ENCODE measurements at places on chromosomes 13 and 19.

DNA sequence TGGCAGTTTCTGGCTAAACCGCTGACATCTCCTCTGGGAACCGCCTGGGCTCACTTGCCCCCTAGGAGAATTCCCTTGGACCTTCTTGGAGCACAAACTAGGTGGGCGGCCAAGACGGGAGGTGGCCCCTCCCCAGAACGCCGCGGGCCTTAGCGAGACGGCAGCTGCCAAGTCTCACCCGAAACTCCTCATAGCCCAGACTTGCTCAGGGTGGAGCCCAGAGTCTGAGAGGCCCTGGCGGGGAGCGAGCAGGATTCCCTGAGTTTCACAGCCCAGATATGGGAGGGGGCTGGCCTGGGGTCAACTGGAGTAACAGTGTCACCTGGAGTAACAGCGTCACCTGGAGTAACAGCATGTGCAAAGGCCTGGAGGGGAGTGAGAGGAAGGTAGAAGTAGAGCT is 10.1 kb downstream of the TINCR start:
- DNase-seq: no peak

GRCh38 chr13:76527041-76527440 is 359.2 kb downstream of the KCTD12 start:
- no peak for DNase-seq

GRCh38 chr19:4067396-4068046 is 822 bp upstream of the ZBTB7A start:
- no peak for DNase-seq

GRCh38 chr19:5081443-5082161 is 112.7 kb downstream of the KDM4B start:
- no peak for DNase-seq

GRCh38 chr19:16078759-16079707 is 2.7 kb downstream of the TPM4 start:
- peak; percentile 90 for DNase-seq

DNA sequence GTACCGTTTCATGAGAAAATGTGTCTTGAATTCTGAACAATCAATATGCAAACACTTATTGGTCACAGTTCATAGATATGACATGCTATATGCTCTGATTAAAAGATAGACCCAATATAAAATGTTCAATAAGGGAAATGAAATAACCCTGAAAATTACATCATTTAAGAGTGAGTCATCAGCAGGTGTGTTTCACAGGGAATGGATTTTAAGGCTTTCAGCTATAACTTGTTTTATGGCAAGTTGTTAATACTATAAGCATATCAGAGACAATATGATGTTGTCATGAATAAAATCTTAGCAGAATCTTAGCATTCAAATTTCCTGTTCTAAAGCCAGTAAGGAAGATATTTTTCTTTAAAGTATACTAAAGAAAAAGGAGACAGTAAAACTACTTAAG is 483.4 kb upstream of the PCDH9 start:
- no peak for DNase-seq

- no peak for DNase-seq
Measured at GRCh38 chr19:47445527-47445926, 26.2 kb downstream of the SLC8A2 start.

DNA sequence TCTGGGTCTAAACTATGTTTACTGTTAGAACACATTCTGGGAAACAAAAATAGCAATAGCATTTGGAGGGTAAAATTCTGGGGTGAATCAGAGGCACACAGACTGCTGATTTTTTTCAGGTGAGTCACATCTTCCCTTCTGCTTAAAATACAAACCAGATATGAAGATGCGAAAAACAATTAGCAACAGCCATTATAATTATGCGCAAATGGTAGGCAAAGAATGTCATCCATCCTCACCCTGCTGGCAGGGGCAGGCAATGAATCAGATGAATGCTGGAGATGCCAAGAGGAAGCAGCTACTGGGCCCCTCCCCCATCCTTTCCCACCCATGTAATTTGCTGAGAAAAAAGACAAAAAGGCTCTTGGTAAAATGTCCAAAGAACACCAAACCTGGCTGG is 282.9 kb downstream of the KLF5 start:
- no peak for DNase-seq

DNA sequence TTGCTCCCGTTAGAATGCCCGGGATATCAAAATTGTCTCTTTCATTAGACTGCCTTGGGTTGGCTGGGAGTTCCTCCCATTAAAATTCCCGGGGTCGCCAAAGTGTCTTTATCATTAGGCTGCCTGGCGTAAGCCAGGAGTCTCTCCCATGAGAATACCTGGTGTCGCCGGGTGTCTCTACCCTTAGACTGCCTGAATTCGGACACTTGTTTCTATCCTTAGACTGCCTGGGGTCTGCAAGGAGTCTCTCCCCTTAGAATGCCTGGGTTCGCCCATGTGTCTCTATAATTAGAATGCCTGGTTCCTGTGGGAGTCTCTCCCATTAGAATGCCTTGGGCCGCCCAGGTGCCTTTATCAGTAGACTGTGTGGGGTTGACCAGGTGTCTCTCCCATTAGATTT is 1538.2 kb downstream of the UQCRFS1 start:
- no peak for DNase-seq

GRCh38 chr19:32061315-32061714 is 284.1 kb upstream of the ZNF507 start:
- no peak for DNase-seq

DNA sequence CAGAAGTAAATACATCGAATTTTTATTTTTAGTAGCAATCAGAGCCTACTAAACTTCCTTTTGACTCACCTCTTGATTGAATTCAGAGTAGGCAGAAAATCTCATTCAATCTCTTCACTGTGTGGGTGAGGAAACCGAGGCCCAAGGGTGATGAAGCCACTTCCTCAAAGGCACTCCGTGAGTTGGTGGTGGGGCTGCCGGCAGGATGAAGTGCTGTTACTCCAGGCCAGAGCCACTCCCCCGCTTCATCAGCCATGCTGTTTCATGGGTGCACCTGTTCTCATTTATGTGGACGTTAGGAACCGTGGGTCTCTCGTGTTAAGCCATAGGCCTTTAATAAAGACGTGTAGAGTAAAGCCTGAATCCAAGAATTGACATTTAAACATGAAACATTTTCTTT is 13.2 kb downstream of the ING1 start:
- DNase-seq: peak; percentile 63

DNA sequence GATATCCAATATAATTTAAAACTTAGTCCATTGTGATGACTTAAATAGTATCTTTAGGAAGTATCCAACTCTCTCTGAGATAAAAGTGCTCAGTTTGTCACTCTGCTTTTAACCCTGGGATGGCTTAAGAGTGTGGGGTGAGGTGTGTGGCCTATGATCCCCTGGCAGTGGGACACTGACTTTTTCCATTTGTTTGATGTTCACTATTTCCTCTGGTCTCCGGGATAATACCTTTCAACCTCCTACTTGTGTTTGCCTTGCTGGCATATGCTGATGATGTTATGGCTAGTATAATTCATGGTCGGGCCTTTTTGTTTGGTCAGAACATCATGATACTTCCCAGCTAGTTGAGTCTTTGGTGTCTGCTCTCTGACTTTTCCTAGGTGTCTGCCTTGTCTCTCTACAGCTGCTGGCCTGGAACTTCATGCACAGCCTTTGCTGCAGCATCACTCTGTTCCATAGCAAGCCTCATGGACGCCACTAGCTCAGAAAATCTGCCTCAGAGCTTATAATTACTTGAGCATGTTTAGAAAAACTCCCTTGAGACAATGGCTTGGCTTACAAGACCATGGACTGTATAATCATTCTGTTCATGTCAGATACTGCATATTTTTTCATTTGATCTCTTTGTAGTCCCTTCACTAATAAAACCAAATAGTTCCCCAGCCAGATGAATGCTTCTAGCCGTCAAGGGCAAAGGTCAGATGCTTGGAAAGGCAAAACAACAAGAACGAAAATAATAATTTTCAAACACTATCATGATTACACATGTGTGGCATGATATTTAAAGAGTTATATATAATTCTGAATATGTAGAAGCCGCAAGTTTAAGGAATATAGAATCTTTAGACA is 75.2 kb downstream of the WDFY2 start:
- DNase-seq: no peak

DNA sequence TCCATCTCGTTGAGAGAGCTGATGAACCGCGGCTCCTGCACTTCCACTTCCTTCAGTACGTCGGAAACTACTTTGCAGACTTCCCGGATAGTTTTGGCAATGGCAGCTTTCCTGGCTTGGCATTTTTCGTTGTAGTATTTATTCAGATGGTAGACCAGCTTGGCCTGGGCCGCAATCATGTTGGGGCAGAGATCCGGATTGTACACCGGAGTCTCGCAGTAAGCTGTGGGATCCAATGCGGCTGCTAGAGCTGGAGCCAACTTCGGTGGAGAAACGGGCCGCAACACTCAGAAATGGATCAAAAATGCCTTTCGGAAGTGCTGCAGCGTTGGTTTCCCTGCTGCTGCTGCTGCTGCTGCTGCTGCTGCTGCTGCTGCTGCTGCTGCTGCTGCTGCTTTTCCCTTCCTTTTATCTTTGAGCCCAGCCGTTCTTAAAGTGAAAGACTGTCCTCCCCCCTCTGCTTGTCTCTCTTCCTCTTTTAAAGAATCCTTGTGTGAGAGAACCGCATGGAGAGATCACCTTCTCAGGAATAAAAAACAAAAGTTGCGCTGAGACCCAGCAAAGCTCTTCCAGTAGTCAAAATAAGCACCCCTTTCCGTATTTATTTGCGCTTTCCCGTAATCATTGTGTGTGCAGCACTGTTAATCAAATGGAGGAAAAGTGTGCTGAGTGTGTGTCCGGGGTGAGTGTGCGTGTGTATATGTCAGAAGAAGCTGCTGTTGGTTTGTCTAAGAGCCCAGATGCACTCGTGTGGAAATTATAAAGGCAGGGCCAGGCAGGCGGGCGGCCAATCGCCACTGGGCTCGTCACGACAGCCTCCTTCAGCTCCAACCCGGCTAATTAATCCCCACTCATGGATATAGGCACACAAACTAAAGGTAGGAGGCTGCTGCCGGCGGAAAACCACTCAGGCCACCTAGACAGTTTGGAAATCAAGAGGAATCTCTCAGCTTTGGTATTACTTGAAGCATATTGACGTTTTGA is at the start of gene MAB21L1:
TSS of gene MAB21L1 (minus strand) at position 730 of the 984 bp plus-strand sequence. CDS start at position 179, 551 bp downstream.
- peak; percentile 12 for DNase-seq

DNA sequence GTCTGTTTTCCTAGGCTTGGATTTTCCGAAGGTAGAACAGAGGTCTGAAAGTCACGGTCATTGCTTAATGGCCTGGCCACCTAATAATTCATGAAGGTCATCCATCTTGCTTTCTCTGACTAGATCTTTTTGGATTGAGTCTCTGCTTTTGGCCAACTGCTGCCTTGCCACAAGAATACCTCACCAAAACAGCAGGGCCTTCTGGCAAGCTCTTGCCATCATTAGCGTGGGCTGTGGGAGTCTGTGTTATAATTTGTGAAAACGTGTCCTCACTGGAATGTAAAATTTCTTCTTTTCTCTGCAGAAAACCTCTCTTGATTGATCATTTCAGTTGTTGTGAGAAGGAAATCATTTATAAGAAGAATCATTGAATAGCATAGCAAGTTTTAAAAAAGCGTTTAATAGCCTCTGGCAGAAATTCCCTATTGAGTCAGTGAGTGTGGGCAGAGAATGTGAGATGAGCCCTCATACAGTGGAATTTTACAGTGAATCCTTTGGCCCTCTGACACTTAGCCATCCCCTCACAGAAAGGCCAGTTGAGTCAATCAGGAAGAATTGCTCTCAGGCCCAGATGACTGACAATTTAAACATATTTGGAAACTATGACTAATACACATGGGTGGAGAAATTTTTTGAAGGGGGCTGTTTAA is 43.2 kb upstream of the ERICH6B start:
- DNase-seq: no peak

GRCh38 chr13:43991773-43992201 is 112.1 kb downstream of the LACC1 start:
- no peak for DNase-seq

DNA sequence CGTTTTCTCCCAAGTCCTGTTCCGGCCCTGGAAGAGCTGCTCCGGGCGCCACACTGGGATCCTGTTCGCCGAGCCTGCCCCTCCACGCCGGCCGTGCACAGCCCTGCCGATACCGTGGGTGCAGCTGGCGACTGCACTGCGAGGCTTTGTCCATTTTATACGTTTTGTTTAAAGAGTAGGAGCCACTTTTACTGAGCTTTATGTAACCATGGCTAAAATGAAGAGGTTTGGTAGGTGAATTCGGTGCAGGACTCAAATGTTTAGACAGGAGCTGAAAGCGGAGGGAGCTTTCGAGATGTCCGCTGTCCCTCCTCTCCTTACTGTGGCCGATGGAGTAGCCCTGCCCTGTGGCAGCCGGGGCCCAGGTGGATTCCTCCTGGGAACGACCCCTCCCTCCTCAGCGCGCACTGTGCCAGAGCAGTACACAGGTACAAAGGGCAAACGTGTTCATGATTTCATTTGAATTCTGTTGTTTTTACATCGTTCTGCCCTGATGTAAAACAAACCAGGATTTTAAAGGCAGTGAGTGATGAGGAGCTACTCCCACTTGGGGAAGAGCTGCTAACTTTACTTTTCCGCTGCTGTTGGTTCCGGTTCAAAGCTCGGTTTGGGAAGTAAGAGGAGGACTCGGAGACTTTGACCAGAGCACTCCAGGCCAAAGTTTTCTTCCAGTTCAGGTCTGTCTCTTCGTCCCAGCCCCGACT is 1.7 kb downstream of the COL4A2 start:
- no peak for DNase-seq

DNA sequence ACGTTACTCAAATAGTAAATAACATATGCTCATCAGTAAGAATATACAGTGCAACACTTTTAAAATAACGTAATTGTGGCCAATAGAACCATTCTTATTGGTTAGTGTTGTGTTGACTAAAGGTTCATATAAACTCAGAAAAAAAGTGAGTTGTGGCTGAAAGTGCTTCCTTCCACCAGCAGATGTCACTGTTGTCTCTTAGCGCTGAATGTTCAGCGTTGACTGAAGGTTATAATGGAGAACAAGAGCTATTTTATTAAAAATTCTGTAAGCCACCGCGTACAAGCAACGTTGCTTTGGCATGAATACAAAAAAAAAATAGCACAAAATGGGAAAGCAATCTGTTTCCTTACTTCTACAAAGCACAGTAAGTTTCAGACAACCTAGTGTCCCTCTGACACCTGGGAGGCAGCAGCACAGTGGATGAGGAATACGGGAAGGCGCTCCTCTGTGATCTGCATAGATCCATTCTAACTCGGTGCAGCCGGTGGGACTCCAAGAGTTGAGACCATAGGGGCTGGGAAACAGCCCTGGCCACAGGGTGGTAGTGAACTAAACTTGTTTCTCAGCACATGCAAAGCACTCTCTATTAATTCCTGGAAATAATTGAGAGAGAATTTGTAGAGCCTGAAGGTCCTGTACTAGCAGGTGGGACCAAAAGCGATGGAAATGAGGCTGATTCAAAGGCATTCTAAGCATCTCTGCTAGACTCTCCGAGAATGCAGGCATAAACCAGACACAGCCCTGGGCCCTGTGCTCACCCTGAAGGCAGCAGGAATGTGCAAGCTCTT is 23.9 kb upstream of the OXGR1 start:
- DNase-seq: peak; percentile 12

DNA sequence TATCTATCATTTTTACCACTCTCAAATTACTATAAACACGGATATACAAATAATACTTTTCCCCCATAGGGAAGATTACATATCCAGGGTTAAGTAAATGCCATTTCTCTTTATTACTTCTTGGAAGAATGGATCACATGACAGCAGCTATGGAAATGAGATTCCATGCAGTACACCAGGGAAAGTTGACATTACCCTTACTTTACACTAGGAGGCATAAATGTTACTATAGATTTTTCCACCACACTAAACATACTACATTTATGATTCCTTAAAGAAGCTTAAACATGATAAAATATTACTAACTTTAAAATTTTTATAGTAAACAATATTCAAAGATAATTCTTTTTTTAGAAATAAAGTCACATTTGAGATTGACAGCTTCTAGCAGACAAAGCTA is 611.4 kb downstream of the PCDH9 start:
- DNase-seq: no peak

- no peak for DNase-seq
Measured at GRCh38 chr19:18298601-18299000, 17.2 kb upstream of the JUND start.

GRCh38 chr13:113928685-113929627 is 44.9 kb downstream of the C13orf46 start:
- DNase-seq: no peak
